ENCODE measurements at places on chromosomes 4 and X.

DNA sequence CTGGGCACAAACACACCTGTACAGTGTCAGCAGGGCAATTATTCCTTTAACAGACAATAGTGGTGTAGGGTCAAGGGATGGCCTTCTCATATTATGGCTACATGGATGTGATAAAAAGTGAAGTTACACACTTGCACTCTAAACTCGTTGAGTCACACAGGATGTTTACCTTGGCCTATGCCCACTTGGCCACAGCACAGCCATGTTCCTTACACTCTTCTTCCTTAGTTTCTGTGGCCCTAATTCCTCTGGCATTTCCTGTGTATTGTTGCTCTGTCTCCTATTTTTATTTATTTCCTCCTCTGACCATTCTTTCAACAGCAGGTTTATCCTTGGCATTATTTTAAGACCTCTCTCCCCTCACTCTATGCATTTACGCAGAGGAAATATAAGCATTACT lies 86.8 kb upstream of the NPFFR2 start:
- DNase-seq, result no peak

DNA sequence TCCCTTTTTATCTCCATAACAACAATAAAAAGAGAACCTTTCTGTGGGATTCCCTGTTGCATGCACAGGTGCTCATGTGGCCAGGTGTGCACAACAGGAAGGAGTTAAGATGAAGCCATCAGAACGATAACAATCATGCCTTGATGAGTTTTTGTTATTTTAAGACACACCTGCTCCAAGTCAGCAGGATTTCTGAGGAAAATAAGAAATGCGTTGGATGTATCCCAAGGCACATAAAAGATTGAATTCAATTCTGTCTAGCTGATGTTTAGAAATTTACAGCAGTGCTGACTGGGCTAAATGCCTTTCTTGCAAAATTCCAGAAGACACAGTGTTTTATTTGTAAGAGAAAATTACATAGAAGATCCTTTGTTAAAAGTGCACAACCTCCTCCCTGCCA lies 1678.2 kb downstream of the ARAP2 start:
- DNase-seq, result no peak

DNA sequence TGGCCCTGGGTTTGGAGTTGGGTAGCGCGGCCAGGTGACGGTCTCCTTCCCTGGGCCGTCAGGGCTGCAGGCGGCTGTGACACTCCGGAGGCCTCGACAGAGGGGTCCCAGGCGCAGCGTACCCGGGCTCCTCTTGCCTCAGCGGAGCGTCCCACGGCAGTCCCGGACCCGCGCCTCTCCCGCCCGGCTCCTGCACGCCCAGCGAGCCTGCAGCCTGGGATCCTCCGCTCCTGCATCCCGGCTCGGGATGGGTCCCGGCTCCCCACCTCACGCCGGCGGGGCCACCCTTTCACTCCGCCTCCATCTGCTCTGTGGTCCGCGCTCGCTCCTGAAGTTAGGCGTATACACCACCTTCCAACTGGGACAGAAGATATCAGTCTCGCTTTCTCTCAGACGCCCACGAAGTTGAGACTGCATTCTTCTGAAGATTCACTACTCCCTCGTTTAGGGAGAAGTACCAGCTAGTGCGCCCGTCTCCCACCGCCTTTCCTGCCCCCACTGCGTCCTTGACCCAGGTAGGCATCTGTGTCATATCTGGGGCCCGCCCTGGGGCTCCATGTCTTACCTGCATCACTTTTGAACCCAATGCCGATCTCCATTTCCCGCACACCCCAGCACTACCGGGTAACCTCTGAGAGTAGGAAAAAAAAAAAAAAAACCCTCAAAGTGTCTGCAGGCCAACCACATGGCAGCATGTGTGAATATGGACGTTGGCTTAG lies 32.3 kb upstream of the KDR start:
- no peak for DNase-seq

- DNase-seq, result no peak
Observed at GRCh38 chr4:151260526-151260925, 16.4 kb upstream of the PRSS48 start.

GRCh38 chrX:2691543-2692220 lies 587 bp downstream of the CD99 start:
- DNase-seq, result peak; percentile 42

DNA sequence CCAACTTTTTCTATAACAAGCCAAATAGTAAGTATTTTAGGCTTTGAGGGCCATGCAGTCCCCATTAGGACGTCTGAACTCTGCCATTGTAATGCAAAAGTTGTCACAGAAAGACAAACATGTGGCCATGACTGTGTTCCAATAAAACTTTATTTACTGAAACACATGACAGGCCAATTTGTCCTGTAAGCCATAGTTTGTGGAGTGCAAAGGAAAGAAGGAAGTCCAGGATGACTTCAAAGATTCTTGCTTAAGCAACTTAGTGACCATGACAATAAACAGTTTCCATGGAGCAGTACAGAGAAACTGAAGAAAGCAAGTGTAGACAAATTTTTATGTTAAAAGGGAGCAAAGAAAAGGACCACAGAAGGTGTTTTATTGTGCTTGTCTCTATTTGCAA lies 35.0 kb upstream of the MYOZ2 start:
- no peak for DNase-seq

DNA sequence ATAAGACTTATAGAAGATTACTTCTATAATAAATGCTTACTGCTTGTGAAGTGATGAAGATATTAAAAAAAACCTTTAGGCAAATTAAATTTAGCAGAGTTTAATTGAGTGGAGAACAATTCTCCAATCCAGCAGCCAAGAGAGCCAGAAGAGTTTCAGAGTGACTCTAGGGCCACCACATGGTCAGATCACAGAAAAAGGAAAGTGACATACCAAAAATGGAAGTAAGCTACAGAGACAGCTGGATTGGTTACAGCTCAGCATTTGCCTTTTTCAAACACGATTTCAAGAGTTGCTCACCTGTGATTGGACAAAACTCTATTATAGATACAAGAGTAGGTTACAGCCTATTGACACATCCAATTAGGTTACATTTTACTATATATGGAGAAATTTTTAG lies 79.0 kb upstream of the TRAM1L1 start:
- no peak for DNase-seq

- DNase-seq, result no peak
Observed at GRCh38 chr4:48904541-48905142, 1.9 kb downstream of the OCIAD2 start.

DNA sequence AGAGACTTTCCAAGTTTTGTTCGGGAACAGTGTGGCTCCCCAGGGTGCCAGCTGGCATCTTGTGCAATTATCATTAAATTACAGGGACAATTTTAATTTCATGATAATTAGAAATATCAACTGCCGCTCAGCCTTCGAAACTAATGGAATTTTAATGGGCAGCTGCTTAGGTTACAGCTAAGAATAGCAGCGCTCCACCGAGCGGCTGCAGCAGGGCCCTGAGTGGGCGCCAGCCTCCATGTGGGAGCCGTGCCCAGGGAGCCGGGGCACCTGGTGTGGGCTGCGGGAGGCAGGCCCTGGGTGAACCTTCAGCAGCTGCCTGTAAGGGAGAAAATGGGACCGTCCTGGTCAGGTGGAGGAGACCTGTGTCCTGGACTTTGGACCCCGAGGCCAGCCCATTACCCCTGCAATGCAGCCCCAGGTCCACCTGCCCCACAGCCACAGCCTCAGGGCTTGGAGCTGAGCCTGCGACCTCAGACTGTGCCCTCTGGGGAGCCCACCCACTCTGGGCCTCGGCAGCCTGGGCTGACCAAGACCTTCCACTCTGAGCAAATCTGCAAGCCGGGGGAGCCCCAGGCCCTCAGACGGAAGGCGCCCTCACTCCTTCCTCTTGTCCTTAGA lies 21.1 kb downstream of the MSANTD1 start:
- no peak for DNase-seq

DNA sequence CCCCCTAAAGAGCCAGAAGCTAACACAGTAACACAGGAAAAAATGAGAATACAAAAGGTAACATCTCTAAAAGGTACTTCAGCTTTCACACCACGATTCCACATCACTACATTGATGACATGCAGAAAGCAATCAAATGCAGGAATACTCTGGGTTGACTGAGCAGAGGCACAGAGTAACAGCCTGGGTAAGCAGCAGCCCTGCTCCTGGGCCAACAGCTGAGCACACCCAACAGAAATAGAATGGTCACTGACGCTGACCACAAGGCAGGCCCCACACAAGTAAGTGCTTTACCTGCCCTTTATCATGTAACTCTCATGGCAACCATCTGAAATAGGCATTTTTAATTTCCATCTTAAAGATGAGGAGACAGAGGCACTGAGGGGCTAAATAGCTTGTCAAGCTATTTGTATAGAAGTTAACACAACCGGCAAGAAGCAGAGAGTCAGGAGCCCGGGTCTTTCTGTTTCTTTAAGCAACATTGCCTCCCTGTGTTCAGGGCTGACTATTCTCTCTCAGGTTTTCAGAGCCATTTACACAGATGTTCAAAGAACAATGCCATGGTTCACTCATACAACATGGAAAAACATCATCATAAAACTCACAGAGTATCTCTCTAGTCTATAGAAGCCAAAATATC lies 168.9 kb downstream of the ZNF674 start:
- DNase-seq, result peak; percentile 38

- no peak for DNase-seq
Observed at GRCh38 chr4:114654592-114654991, 56.0 kb downstream of the UGT8 start.

- no peak for DNase-seq
Observed at GRCh38 chrX:148850631-148851030, 350.2 kb downstream of the AFF2 start.

GRCh38 chr4:158915683-158916241 lies 146.9 kb downstream of the FNIP2 start:
- DNase-seq, result no peak

- DNase-seq, result no peak
Observed at GRCh38 chr4:84502955-84503373, 3.9 kb upstream of the NKX6-1 start.

GRCh38 chr4:8819019-8819418 lies 52.6 kb downstream of the HMX1 start:
- DNase-seq, result no peak

DNA sequence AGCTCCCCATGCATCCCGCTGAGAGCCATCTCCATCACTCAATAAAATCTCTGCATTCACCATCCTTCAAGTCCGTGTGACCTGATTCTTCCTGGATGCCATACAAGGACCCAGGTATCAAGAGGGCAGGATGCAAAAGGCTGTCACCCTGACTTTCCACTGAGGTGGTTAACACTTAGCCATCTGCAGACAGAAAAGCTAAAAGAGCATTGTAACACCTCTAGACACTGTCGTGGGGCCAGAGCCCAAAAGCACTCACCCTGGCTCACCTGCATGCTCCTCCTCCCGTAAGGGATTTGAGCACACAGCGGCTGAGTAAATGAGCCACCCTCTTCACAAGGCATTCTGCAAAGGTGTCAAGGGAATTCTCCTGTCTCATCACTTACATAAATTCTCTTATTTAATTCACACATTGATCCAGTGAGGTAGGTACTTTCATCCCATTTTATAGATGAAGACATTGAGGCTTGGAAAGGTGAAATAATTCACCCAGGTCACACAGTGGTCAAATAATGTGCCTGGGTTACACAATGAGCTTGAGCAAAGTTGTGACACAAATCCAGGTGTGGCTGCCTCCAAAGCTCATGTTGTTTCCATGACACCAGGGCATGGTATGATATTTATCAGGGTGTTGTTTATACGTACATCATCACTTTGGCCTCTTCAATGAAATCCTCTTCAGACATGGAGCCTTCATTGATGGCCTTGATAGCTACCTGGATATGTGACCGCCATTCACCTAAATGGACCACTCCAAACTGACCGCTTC lies 48.0 kb downstream of the TXK start:
- no peak for DNase-seq
